PC-9 (cell line): ENCODE measurements at places on chromosomes 5 and 9.
A peak's percentile ranks its signal among the peaks of the same experiment; 100 is the strongest.

DNA sequence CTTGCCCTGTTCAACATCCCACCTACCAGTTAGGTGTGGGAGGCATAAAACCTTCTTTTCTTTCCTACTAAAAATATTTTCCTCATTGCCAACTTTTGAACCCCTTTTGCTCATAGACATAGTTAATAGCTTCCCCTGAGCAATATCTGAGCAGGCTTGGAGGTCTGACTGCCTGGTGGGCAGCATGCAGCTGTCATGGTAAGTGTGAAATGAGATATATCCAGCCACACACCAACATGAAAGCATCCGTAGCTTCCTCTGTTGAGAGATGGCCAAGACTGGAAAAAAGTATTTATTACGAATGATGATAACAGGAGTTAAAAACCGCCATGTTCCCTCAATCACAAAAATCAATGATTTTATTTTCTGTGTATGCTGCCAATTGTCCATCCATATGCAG, 190.1 kb downstream of the TMEM38B start:
- no peak for DNase-seq

- no peak for DNase-seq
These were observed 59.8 kb upstream of the LPAR1 start for GRCh38 chr9:111098093-111098492.

- DNase-seq: no peak
These were observed 1.6 kb downstream of the ITK start for GRCh38 chr5:157182143-157182757.

- DNase-seq: no peak
These were observed 2054.0 kb upstream of the NUDT12 start for GRCh38 chr5:105616599-105616998.

DNA sequence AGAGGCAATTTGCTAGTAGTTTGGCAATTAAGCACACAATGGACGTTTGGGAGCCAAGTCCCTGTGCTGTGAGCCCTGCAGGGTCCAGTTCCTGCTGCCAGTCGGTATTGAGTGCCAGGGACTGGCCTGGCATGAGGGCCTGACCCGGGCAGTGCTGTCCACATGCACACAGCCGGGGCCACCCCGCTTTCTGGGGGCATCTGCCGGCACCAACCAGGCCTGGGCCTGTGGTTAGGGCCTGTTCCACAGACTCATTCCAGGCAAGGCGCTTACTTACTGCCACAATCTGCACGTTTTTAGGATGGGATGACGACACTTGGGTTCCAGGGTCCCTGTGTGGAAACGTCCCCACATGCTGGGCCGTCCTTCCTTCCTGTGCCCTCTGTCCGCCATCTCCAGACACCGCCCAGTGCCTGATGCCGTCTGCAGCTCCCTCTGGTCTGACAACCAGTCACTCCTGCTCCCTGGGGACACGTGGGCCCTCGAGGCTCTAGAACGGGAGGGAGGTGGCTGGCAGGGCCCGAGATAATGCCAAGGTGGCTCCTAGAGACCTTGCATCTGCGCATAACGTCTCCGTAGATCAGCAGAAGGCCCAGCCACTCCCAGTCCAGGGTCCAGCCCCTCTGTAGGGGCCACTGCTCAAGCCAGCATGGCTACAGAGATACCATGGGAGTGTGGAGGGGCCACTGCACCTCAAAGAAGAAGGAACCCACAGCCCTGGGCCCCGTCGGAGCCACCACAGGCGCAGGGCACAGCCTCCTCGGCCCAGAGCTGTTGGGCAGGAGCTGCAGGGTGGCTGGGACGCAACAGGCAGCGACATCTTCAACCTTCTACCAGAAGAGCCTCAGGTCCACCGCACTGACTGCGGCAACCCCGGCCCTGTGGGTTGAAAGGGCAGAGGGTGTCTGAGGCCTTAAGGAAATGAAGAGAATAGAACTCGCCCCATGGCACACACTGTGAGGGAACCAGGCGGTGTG, 24.7 kb downstream of the SLC9A3 start:
- no peak for DNase-seq

- DNase-seq: no peak
These were observed 39.6 kb upstream of the DMXL1 start for GRCh38 chr5:119031011-119031886.

DNA sequence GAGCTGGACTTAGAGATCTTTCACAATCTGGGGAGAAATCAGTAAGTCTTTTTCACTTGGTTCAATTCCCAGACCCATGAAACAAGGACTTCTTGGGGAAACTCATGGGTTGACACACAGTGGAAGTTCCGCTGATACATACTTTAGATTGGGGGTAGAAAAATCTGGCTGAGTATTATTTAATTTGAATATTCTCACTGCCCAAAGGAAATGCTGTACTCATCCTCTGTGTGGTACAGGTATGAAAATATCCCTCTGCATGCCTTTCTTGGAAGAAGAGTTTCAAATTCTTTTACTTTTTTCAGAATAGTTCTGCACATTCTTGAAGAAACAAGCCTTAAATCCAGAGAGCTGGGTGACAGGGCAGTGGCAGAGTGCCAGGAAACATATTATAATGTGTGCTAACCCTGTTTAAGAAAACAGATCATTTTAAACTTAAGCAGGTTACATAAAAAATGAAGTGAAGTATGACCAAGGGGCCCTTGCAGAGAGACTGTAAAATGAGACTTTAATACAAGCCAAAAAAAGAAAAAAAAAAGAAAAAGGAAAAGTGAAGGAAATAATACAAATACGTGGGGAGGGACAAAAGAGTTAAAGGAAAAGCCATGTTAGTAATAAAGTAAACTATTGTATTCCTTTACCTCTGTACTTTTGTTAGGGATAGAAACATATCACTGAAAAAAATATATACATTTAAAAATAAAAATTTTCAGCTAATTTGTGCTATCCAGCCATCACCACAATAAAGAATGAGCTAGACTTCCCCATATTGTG, 173.4 kb upstream of the NR3C1 start:
- no peak for DNase-seq

GRCh38 chr9:97930972-97931371, 7.0 kb downstream of the HEMGN start:
- DNase-seq: no peak

- DNase-seq: no peak
These were observed 14.7 kb downstream of the TNFAIP8 start for GRCh38 chr5:119370486-119370885.

DNA sequence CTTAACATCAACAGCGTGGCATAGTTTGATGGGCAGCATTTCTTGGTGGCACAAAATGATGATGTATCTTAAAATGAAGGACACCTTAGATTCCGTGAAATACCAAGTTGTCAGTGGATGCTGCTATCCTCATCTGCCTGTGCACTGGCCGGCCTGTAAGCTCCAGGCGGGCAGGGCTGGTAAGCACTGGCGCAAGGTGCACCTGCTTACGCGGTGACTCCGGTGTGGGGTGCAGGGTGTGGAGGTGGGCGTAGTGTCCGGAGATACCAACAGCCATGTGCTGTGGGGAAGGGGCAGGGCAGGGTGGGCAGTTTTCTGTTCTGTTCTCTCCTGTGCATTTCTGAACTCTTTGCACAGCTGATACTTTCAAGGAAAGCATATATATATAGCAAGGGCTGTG, 101.5 kb downstream of the KCNT1 start:
- no peak for DNase-seq

GRCh38 chr5:114411380-114411931, 49.6 kb downstream of the KCNN2 start:
- DNase-seq: no peak

- peak; percentile 18 for DNase-seq
These were observed 13.2 kb upstream of the C5orf58 start for GRCh38 chr5:170219615-170220014.

DNA sequence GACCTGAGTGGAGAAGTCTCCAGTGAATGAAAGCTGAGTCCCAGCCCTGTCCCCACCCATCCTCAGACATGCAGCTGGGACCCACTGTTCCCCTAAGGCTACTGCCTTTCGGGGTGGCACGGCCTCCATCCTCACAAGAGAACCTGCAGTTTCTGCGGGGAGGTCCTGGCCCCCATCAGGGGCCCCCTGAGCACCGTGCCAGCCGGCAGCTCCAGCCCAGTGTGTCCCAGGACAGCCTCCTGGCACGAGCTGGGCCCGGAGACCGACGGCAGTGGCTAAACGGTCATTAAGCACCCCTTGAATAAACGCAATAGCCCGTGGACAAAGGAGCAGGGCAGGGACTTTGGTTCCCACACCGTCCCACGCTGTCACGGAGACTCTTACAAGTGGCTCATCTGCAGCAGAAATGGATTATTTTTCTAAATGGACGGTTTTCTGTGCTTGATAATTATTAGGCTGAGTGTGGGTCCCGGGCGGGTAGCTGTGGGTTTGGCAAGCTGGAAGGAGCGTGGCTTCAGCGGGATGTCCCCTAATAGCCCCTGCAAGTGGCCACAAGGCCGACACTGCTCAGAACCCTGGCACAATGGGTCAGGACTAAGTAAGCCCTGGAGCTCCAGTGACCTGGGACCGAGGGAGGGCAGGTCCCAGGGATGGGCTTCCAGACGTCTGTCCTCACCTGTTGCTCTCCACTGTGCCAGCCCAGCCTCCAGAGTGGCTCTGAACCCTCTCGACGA, 17.4 kb downstream of the FAM78A start:
- no peak for DNase-seq

- DNase-seq: peak; percentile 57
These were observed 103.0 kb downstream of the SPATA31D1 start for GRCh38 chr9:82091610-82092009.

GRCh38 chr5:55624841-55625588, 87.1 kb downstream of the SLC38A9 start:
- DNase-seq: no peak

DNA sequence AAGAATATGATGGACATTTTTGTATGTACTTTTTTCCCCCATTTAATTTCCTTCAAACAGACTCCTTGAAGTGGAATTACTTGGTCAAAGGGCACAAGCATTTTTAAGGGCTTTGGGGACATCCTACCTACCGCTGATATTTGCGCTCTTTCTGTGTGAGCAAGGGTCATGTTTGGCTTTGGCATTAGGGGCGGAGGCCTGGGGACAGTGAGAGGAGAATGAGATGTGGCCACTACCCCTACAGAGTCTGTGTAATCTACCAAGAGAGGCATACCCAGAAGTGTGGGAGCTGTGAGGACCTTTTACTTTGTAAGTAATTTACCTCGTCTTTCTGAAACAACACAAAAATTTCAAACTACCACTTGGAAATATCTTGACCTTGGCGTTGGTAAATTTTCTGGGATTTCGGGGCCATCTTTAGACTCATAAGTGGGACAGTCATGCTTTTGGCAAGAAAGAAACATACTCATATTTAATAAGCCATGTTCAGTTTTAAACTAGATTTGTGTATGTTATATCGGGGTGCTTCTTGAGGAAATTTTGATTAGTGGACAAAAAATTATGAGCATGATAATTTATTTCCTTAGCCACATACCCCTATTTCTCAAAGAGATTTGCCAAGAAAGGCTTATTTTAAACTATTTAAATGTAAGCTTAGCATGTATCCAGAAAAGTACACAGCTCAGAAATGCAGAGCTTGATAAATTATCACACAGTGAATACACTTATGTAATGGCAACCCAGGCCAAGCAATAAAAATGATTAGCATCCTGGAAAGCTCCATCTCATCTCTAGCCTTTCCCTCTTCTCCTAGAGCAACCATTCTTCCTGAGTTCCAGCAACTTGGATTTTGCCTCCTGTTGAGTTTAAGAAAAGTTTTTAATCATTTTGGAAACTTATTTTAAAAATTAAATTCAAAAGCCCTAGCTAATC, 63.6 kb downstream of the ARHGAP26 start:
- DNase-seq: no peak

- no peak for DNase-seq
These were observed 2.5 kb downstream of the AMBP start for GRCh38 chr9:114075602-114076001.

- DNase-seq: no peak
These were observed 34.3 kb downstream of the ITK start for GRCh38 chr5:157214861-157215513.

DNA sequence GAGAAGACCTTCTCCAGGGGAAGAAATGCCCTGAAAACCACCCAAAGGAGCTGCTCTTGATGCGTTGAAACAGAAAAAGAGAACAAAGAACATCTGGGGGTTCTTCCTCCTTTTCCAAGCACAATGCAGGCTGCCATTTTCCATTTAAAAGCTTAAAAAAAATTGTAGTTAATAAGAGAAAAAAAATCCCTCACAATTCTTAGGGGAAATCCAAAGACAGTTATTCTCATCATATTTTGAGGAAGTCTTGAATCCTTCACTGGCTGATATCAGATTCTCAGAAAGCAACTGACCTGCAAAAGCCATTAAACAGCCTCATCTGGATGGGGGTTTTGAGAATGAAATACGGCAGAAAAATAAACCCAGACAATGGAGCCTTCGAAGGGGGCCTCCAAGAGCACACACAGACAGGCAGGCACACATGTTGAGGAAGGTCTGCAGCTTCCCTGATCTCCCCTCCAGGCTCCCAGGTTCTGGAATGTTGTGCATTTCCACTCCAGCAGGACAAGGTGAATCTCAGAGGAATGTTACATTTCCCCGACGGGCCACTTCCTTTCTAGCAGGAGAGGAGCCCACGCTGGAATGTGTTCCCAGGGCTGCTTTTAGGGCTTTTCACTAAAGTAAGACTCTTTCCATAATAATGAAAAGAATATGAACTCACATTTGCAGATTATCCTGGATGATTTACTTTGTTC, 159.4 kb upstream of the S1PR3 start:
- DNase-seq: no peak

DNA sequence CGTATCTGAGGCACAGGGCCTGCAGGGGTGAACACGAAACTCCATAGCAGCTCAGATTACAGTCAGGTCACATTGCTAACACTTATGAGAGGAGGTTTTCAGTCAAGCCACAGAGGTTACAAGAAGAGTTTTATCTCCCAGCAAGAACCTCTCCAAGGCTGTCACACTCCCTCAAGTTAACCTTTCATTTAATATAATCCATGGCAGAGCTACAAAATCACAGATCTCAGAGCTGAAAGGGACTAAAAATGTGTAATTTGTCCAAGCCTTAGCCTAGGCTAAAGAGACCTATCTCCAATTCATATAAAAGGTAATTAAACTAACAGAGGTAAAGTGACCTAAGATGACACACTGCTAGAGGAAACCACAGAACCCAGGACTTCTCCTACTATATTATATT, 57.2 kb downstream of the MLANA start:
- DNase-seq: peak; percentile 2

- no peak for DNase-seq
These were observed 38.9 kb downstream of the MTMR12 start for GRCh38 chr5:32273821-32274220.

DNA sequence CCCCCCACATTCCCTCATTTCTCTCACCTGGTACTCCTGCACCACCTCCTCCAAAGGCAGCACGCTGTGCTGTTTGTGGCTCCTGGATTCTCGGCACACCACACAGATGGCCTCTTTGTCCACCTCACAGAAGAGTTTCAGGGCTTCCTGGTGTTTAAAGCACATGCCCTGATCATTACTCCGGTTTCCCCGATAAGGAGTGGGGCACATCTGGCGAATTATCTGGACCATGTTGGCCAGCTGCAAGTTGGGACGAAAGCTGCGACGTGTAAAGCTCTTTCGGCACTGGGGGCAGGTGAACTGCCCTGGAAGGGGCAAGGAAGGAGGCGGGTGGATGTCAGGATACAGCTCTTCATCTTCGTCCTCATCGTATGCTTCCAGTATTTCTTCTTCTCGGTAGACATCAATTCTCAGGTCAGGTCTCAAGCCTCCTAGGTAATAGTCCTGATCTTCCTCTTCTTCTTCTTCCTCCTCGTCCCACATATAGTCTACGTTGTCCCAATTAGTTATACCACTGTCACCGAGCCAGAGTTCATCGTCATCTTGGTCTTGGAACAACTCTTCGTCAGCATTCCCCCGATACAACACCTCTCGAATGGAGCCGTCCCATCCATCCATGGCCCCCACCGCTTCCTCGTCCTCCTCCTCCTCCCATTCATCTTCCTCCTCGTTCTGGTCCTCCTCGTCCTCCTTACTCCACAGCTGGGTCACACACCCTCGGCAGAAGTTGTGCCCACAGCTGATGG, 796 bp downstream of the TRIM52 start:
- no peak for DNase-seq

- no peak for DNase-seq
These were observed 23.0 kb upstream of the RPS23 start for GRCh38 chr5:82301190-82301589.
